ENCODE measurements at places on chromosomes 16 and 17.
A peak's percentile ranks its signal among the peaks of the same experiment; 100 is the strongest.

DNA sequence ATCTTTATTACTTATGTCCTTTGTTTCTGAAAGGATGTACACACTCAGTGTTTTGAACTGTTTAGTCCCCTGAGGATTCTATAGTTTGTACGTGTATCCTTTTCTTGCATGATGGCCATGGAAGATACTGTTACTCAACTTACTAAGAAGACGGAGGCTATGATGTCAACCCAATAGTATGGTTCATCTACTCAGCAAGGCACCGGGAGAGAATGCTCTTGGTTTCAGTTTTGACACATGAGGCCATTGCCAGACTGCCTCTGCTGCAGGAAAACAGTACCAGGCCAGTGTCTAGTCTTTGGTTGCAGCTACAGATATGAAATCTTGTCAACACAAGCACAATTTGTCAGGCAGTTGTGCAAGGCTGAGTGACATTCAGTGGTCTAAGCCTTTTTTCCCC, 134.5 kb downstream of the MRTFB start:
- no peak for DNase-seq

DNA sequence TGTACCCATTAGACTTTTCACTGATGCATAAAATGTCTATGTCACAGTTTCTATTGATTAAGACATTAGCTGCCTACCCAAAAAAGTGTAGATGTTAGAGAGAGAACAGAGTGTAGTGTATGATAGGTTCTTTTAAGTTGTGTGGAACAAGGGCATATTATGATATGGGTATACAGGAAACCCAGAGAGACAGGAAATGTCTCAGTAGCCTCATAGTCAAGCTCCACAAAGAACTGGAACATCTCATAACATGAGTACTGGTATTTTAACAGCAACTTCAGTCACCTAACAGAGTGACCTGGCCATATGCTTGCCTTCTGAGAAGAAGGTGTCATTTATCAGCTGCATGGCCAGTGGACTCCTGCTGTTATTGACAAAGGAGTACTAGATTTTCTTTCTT, 128.1 kb downstream of the RGS9 start:
- DNase-seq, result no peak

GRCh38 chr16:4936991-4937781, at the start of gene PPL:
TSS of gene PPL (minus strand) at chr16:4937148. CDS start at chr16:4937045, 103 bp downstream.
- no peak for DNase-seq

DNA sequence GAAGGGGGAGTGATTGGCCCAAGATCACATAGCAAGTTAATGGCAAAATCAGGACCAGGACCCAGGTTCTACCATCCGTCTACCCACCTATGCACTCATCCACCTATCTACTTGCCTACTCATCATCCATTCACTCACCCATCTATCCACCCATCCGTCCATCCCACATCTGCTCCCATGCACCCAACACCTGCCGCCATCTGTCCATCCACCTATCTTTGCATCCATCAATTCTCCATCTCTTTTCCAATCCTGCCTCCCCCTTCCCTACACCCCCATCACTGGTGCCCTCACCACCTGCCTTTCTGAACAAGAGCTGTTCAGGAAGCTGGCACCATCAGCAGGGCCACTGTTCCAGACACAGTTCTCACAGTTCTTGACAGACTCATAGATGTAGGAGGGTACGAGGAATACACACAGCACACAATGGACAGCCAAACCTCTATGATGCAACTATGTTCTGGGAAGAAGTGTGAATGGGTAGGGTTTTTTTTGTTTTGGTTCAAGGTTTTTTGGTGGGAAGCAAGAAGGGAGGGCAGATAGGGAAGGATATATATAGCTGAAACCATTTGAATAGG, 4.5 kb downstream of the SAMD14 start:
- no peak for DNase-seq

GRCh38 chr17:17849147-17849820, 12.5 kb upstream of the SREBF1 start:
- DNase-seq, result peak; percentile 80

GRCh38 chr16:79264237-79265109, 336.1 kb downstream of the MAF start:
- DNase-seq, result no peak

DNA sequence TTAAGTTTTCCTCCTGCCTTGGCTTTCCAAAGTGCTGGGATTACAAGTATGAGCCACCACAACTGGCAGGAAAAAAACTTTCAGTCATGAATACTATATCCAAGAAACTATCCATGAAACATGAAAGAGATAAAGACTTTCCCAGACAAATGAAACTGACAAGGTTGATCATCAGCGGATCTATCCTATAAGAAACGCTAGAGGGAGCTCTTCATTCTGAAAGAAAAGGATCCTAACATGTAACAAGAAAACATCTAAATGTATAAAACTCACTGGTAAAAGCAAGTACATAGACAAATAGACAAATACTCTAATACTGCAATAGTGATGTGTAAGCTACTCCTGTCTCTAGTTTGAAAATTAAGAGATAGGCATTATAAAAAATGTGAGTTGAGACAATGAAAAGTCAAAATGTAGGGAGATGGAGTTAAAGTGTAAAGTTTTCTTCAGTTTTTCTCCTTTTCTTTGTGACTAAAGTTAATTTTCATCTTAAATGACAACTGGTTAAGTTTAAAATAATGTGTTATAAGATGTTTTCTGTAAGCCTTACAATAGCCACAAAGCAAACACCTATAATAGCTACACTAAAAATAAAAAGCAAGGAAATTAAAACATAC, 79.6 kb upstream of the TEKT1 start:
- DNase-seq, result peak; percentile 17

DNA sequence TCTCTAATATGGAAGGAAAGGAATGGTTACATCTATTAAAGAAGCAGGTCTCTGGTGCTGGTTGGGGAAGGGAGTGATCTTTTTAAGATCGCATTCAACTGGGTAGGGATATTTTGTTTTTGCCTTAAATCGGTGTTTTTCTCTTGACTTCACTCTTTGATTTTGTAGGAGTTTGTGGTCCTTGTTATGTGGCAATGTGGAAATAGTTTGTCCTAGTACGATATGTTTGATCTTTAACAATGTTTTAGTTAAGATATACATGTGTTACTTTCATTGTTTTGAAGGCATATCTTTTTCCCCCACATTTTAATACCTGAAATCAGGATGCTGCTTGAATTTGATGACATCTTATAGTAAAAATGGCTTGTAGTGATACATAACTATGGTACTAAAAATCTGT, 8.7 kb downstream of the GGNBP2 start:
- no peak for DNase-seq

- no peak for DNase-seq
Measured at GRCh38 chr17:78125138-78125913, 3.2 kb downstream of the TMC6 start.

- no peak for DNase-seq
Measured at GRCh38 chr17:50440172-50440837, 14.3 kb downstream of the ACSF2 start.

DNA sequence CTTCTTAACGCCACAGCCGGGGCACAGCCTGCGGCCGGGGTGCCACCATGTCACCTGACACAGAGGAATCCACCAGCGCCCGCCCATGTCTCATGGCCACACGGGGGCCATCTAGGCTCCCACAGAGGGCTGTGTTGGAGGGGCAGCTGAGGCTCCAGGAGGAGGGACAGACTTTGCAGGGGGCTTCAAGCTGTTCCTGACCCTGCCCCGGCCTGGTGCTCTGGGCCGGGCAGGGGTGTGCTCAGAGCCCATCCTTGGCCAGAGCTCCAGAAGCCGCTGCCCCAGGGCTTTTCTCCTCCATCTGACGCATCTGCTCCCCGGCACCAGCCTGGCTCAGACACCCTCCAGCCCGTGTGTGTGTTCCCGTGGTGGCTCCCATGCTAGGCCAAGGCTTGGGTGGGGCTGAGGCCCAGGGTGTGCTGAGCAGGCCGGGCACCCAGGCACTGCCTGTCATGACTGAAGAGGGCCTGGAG, 7.8 kb upstream of the SLC38A10 start:
- no peak for DNase-seq

DNA sequence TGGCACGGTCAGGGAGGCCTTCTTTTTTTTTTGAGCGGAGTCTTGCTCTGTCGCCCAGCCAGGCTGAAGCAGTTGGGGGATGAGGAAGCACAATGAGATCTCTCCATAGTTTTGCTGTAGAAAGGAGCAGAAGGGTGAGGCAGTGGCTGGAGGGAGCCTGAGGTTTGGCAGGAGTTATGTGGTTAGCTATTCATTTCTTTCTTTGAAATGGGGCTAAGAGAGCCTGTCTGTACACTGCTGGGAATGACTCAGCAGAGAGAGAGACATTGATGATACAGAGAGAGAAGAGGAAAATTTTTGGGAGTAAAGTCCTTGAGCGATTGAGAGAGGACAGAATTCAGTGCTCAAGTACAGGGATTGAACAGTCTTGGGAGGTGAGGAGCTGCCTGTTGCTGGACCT, 22.1 kb downstream of the NOS2 start:
- peak; percentile 65 for DNase-seq

- no peak for DNase-seq
Measured at GRCh38 chr16:3541527-3542155, 35.6 kb downstream of the NLRC3 start.

DNA sequence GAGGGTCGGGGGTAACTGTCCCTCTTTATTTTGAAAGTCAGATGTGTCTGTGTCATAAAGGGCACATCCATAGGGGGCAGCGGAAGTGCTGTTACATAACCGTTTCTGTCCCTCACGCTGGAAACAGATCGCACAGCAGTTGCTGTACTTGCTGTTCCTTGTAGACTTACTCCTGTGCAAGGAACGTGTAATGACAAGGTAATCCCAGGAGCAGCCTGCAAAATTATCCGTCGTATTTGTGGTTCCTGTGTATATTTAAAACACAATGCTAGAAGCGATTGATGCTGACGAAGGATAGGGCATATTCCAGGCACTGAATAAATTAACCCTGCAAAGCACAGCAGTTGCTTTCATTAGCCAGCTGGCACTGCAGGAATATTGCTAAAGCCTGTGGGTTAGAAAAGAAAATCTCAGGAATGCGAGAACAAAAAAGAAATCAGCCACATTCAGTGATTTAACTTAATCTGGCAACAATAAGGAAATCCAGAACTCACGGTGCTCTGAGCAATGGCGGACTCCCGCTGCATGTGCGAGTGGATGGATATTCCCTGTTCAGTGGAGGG, 76.2 kb downstream of the SPECC1 start:
- DNase-seq, result no peak

- DNase-seq, result no peak
Measured at GRCh38 chr16:22323173-22323958, 26.2 kb downstream of the POLR3E start.

DNA sequence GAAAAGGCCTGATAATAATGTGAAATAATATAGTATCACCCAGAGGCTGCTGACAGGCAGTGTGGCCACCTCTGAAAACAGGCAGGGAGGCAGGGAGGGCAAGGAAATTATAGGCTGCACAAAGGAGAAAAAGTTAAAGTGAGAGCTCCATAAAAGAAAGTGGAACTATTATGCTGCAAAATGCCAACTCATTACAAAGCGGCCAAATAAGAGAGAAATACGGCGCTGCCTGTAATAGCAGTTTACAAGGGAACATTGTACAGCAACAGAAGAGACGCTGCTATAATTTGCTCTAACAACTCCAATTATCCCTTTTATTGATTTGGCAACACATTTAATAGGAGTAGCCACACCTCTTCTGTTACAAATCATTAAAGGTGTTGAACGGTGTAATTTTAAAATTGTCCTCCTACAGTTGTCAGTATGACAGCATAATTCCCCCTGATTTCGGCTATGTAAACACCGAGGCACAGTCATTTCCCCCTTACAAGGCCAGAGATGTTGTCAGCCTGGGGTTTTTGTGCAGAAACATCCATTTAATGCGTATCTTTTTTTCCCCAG, 120.3 kb downstream of the MRM1 start:
- peak; percentile 25 for DNase-seq

DNA sequence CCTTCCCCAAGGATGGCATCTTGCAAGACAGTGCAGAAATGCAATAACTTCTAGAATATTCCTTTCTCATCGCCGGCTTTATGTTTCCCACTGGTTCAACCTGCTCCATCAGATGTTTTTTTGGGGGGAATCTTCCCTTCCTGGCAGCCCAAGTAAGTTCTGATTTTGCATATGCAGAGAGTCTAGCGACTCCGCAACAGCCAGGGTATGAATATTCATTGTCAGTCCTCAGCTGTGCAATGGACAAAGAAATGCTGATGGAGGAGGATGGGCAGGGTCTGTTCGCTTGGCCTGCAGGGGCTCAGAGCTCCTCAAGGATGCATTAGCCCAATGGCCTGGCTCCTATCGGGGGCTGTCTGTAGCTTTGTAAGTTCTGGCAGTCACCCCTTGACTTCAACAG, 358.8 kb upstream of the CCL2 start:
- no peak for DNase-seq

DNA sequence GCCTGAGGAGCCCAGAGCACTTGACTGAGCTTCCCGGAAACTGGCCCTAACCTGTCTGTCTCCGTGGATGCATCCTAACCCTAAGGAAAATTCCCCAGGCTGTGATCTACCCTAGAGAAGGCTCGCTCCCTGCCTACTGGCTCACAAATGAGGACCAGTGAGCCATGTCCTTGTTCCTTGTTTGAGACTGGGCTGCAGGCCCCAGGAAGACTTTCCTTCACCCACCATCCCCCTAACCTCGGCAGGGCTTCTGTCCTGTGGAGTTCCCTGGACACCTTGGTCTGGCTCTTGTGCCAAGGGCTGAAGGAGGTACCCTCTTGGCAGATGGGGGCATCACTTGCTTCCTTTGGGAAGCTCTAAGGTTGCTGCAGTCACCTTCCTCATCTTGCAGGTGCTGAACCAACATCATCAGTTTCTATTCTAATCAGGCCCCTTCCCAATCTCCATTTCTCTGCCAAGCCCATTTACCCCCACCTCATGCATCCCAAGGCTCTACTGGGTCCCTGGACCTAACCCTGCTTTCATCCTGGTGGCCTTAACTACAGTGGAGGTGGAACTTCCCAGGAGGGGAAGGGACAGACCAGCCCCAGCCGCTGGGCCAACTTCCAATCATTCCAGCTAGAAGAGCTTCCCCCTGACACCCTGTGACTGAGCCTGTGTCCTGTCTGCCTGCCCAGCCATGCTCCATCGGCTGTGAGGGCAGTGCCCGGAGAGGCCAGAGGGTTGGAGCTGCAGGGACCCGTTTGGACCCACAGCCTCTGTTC, 12.4 kb downstream of the RNF40 start:
- no peak for DNase-seq

DNA sequence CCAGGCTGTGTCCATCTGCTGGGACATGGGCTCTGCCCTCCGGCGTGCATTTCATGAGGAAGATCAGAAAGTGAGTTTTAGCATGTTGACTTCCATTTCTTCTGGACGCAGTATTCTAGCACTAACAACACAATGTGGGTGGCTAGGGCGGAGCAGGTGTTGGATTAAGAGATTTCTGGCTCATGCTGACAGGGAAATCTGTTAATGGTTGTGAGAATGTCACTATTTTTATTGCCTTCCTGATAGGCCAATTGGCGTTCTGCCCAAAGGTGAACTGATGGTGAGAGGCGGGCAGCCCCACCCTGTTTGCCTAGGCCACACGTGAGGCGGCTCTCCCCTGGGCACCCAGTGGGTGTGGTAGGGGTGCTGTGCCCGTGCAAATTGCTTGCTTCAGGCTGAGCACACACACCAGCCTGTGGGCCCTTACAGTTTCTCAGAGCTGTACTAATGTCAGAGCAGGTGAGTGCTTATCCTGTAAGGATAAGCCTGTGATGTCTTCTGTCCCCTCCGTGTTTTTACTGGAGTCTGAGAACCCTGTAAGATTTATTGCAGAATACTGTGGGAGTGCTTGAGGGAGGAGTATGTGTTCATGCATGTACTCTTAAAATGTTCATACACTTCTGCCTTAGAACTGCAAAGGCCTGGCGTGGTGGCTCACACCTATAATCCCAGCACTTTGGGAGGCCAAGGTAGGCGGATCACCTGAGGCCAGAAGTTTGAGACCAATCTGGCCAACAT, 30.9 kb downstream of the PGS1 start:
- no peak for DNase-seq

- no peak for DNase-seq
Measured at GRCh38 chr17:76296186-76296585, 11.9 kb downstream of the QRICH2 start.

Measured in Daoy (cell line).